ENCODE measurements at places on chromosomes 7 and 10. TPM values are rescaled to one million over a fixed set of nuclear protein-coding genes. Genes with fewer than 3 reads are reported as not detected.

DNA sequence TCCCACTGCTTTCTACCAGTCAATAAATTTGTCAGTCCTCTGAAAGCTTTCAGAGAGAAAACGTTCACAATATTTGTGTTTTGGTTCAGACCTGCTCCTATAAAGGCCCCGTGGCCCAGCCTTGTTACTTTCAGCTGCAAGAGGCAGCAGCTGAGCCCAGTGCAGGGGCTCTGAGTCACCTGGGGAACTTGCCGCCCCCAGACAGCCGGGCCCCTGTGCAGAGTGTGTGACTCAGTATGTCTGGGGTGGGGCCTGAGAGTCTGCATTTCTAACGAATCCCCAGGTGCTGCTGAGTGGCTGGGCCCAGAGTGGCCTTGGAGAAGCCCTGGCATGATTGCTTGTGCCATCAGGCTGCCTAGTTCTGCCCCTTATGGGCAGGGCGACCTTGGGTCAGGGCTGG is 303.5 kb downstream of the PAXIP1 start:
- no peaks in the 10 kb centered on the region for H3K4me1 ChIP-seq
- H3K4me3 ChIP-seq: no peak overlapping the region
- H3K27ac ChIP-seq: no peak overlapping the region
- H3K36me3 ChIP-seq: no peaks in the 10 kb centered on the region
- no peaks in the 10 kb centered on the region for H3K27me3 ChIP-seq
- DNase-seq: no peak

DNA sequence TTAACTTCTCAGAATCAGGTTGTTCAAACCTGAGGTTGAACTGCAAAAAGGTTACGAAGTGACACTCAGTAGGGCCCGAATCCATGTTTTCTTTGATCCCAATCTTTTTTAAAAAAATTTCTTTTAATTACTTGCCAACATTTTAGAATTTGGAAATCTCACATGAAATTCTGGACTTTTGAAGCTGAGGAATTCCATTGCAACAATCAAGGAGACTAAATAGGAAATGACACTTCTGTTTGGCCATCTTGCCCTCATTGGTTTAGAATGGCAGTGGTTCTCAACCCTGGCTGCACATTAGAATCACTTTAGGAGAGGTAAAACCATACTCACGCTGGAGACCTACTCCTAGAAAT is 471 bp upstream of the TOMM7 start:
- no peak overlapping the region for H3K4me3 ChIP-seq
- H3K4me1 ChIP-seq: peaks cover 31% of the 10 kb centered on the region
- no peak for DNase-seq
- peak overlapping the region; percentile 66 for H3K27ac ChIP-seq

- H3K27me3 ChIP-seq: no peaks in the 10 kb centered on the region
- no peak overlapping the region for H3K27ac ChIP-seq
- DNase-seq: no peak
- H3K36me3 ChIP-seq: no peaks in the 10 kb centered on the region
- no peaks in the 10 kb centered on the region for H3K4me1 ChIP-seq
- H3K4me3 ChIP-seq: no peak overlapping the region
These were observed 326.5 kb upstream of the SEMA3C start for GRCh38 chr7:81245353-81245752.

Gene MSS51
- 3.9 TPM for total RNA-seq

DNA sequence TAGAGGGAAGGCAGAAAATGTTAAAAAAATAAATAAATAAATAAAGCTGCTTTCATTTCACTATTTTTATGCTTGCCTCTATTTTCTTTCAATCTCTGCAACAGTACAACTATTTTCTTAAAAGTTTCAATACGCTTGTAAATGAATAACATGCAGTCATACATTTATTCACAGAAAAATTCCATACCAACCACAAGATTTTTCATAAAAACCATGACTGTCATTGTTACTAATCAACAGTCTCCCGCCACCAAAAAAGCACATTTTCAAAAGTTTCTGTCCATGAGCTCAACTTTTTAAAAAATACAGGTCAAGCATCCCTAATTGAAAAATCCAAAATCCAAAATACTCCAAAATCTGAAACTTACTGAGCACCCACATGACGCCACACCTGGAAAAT is 5.3 kb downstream of the PARD3 start:
- no peaks in the 10 kb centered on the region for H3K36me3 ChIP-seq
- H3K27ac ChIP-seq: no peak overlapping the region
- peaks cover 46% of the 10 kb centered on the region for H3K4me1 ChIP-seq
- no peak overlapping the region for H3K4me3 ChIP-seq
- no peak for DNase-seq

DNA sequence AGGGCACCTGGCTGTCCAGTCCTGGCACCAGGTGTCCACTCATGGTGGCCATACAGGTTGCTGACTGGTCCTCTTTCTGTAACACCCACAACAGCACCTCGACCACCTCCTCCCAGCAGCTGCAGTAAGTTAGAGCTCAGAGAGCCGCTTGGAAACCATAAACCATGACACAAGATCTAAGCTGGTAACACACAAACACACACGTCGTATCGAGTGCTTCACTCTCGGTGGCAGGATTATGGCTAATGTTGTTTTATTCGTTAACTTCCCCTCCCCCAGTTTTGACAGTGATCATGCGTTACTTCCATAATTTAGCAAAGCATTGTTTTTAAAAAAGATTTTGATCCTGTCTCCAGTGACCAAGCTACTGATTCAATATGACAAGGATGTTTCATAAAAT is 59.7 kb downstream of the CAMK2B start:
- H3K27ac ChIP-seq: no peak overlapping the region
- H3K36me3 ChIP-seq: no peaks in the 10 kb centered on the region
- DNase-seq: no peak
- no peaks in the 10 kb centered on the region for H3K27me3 ChIP-seq

GRCh38 chr10:132134241-132135052 is 52.3 kb upstream of the DPYSL4 start:
- H3K4me1 ChIP-seq: no peaks in the 10 kb centered on the region
- no peaks in the 10 kb centered on the region for H3K36me3 ChIP-seq
- H3K4me3 ChIP-seq: no peak overlapping the region
- no peak overlapping the region for H3K27ac ChIP-seq
- H3K27me3 ChIP-seq: no peaks in the 10 kb centered on the region
